ENCODE measurements at places on chromosomes 3 and 15. TPM values are rescaled to one million over a fixed set of nuclear protein-coding genes. Genes with fewer than 3 reads are reported as not detected.

The GPR149 gene
- total RNA-seq: not detected

The ZKSCAN7 gene
- 12.2 TPM for total RNA-seq

The LIPH gene
- total RNA-seq: 9.6 TPM

The EFHB gene
- 8.7 TPM for total RNA-seq

The KNG1 gene
- total RNA-seq: not detected

The STRC gene
- not detected for total RNA-seq

The SEMA3G gene
- total RNA-seq: 0.05 TPM

The FBXL22 gene
- total RNA-seq: not detected

The IGSF10 gene
- total RNA-seq: 0.05 TPM

The FETUB gene
- total RNA-seq: not detected

The GRAMD1C gene
- 3.0 TPM for total RNA-seq

The WDR72 gene
- 11.8 TPM for total RNA-seq

The TTLL13 gene
- total RNA-seq: 0.10 TPM

The ZPLD1 gene
- total RNA-seq: 74.8 TPM

The ISLR gene
- not detected for total RNA-seq

The RPL39L gene
- total RNA-seq: 5.3 TPM

The ANKDD1A gene
- total RNA-seq: 0.35 TPM

The ADCY5 gene
- 0.99 TPM for total RNA-seq

The ST8SIA2 gene
- total RNA-seq: 2.3 TPM

The STRIT1 gene
- not detected for total RNA-seq

The MITF gene
- total RNA-seq: 109 TPM

The PRRT3 gene
- total RNA-seq: 3.0 TPM

The P2RY12 gene
- total RNA-seq: not detected

The AHSG gene
- not detected for total RNA-seq

The A4GNT gene
- not detected for total RNA-seq

The ACAA1 gene
- total RNA-seq: 55.0 TPM

The TTBK2 gene
- total RNA-seq: 12.0 TPM

The PAQR9 gene
- total RNA-seq: 0.20 TPM

The IL20RB gene
- 0.35 TPM for total RNA-seq

The LRRC34 gene
- 8.0 TPM for total RNA-seq

The STAB1 gene
- total RNA-seq: 0.50 TPM

The IL17RD gene
- total RNA-seq: 2.8 TPM

The UCN2 gene
- 4.0 TPM for total RNA-seq

The DLEC1 gene
- not detected for total RNA-seq

The GALNT15 gene
- 0.55 TPM for total RNA-seq

The ILDR1 gene
- 2.8 TPM for total RNA-seq

The ASB14 gene
- not detected for total RNA-seq

The CASR gene
- total RNA-seq: not detected

The GRK7 gene
- total RNA-seq: 0.05 TPM

The SNTN gene
- total RNA-seq: not detected

The UTS2B gene
- total RNA-seq: not detected

The MTFMT gene
- 22.6 TPM for total RNA-seq

The DYNLT2B gene
- total RNA-seq: 16.1 TPM

The SHC4 gene
- total RNA-seq: 7.3 TPM

The CHST2 gene
- total RNA-seq: 2.9 TPM

The AADACL2 gene
- total RNA-seq: not detected

The GNAT1 gene
- 0.05 TPM for total RNA-seq

The THAP10 gene
- total RNA-seq: 1.0 TPM

The REC114 gene
- not detected for total RNA-seq

The ACKR4 gene
- 0.87 TPM for total RNA-seq

All from renal cortical epithelial cell (primary cell).